ENCODE measurements at places on chromosomes 5 and 9. TPM values are rescaled to one million over a fixed set of nuclear protein-coding genes. Genes with fewer than 3 reads are reported as not detected.

DNA sequence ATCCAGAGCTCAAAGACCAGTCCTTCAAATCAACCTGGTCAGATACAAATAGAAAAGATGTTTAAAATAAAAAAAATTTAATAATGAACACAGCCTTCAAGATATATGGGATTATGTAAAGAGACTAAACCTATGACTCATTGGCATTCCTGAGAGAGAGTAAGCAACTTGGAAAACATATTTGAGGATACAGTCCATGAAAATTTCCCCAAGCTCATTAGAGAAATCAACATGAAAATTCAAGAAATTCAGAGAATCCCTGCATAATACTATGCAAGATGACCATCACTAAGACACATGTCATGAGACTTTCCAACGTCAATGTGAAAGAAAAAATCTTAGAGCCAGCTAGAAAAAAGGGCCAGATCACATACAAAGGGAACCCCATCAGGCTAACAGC, 512.9 kb upstream of the PTGER4 start:
- DNase-seq = peak; percentile 15

DNA sequence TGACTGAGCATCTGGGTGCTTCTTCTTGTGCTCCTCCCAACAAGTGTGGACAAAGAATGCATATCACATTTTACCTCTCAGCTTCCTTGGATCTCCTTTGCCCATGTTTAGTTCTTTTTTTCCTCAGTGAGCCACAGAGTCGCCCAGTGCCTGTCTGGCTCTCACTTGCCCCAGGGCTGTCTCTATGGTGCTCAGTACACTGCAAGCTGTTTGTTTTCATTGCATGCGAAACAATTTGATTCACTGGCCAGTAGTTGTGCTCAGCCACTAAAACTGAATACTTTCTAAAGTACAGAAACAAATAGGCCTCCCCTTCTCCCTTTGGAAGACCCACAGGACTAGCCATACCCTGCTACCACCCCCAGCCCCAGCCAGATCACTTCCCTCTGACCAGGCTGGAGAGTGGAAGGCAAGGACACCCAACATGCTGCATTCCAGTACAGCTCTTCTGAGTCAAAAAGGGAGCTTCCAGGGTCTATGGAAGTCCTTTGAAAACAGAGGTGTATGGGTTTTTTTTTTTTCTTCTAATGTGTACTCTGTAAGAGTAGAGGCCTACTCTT, 3.8 kb downstream of the LHFPL2 start:
- DNase-seq = no peak

GRCh38 chr5:158212237-158212636, 353.3 kb upstream of the CLINT1 start:
- no peak for DNase-seq

TCF7 gene
- 0.88 TPM for total RNA-seq
